NCI-H446 treated with DMSO at 0.1 percent for 48 hours (cell line): ENCODE measurements at places on chromosomes 5 and 9.

GRCh38 chr5:63194126-63194525 lies 615.5 kb downstream of the LRRC70 start:
- no peak for DNase-seq

DNA sequence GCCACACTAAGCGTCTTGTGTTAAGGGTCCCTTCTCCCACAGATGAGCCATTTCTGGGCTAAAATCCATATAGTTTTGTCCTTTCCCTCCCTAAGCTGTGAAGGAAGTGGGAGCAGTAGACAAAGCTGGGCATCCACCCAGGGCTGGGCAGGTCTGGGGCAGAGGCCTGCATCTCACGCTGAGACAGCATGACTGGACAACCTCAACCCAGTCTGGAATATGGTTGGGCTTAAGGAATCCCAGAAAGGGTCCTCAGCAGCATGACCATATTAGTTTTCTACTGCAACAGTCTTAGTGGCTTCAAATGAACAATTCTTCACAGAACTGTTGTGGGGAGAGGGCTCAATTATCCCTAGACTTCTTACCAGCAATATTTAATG lies 173.8 kb downstream of the AUH start:
- DNase-seq: no peak

DNA sequence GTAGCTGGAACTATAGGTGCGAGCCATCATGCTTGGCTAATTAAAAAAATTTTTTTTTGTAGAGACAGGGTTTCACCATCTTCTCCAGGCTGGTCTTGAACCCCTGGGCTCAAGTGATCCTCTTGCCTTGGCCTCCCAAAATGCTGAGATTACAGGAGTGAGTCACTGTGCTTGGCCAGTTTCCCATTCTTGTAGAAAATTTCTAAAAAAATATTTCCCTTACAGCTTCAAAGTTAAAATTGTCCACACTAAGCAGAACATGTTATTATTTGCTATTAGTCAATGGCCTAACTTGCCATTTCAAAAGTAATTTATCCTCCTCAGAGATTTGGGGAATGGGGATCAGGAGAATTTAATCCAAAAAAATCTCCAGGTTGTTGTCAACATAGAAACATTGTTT lies 40.1 kb downstream of the SLC38A9 start:
- no peak for DNase-seq

DNA sequence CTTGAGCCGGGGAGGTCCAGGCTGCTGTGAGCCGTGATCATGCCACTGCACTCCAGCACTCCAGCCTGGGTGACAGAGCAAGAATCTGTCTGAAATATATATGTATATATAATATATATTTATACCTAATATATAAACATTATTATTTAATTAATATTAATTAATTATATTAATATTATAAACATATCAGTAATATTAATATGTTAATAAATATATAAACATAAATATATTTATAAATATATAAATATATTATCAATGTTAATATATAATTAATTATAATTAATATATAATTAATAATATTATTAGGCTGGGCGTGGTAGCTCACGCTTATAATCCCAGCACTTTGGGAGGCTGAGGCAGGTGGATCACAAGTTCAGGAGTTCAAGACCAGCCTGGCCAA lies 41.1 kb downstream of the F2R start:
- no peak for DNase-seq

GRCh38 chr5:163424836-163425235 lies 12.6 kb upstream of the CCNG1 start:
- DNase-seq: no peak

DNA sequence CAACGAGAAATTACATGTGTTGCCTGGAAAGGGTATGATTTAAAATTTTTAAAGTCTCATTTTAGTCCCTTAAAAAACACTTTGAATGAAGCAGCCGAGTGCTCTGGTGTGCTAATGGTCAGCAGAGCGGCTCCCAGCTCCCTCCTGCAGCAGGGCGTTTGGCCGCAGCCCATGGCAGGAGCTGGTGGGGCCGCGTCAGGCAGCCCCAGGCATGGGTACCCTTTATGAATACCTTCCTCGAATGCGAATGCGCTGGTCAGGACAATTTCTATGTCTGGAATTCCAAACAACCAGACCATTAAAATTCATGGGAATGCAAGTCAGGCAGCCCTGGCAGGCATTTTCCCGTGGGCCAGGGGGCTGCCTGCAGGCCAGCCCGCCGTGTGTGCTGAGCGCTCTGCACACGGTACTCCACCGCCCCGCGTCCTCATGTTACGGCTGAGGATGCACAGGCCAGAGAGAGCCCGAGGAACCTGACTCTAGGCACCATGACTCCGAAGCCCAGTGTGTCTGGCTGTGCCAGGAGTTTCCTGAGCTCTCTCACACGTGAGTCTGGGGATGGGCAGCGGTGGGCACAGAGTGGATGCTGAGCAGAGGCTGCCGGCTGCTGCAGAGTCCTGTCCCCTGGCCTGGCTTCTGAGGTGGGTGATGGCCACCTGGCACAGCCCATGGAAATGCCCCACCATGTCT lies 123.7 kb downstream of the WNK2 start:
- DNase-seq: no peak

DNA sequence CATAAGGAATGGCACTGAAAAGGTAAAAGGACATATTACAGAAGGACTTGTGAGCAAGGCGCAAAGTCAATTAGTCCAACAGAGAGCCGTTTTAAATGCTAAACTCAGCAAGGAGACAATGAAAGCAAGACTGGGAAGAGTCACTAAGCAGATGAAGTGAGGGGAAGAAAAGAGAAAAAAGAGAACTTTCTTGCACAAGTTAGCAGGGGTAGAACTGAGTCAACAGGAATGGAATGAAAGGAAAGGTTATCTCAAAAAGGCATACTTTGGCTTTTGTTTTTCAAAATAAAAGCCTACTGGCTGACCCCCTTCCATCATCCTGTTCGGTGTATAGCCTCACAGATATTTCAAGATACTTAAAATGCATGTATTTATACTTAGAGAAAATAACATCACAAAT lies 75.0 kb downstream of the NR6A1 start:
- DNase-seq: no peak
